ENCODE measurements at places on chromosomes 4 and X.

- no peak for DNase-seq
Observed at GRCh38 chrX:133709501-133709900, 275.9 kb downstream of the GPC3 start.

GRCh38 chrX:113726009-113726408, 857.9 kb upstream of the HTR2C start:
- no peak for DNase-seq

DNA sequence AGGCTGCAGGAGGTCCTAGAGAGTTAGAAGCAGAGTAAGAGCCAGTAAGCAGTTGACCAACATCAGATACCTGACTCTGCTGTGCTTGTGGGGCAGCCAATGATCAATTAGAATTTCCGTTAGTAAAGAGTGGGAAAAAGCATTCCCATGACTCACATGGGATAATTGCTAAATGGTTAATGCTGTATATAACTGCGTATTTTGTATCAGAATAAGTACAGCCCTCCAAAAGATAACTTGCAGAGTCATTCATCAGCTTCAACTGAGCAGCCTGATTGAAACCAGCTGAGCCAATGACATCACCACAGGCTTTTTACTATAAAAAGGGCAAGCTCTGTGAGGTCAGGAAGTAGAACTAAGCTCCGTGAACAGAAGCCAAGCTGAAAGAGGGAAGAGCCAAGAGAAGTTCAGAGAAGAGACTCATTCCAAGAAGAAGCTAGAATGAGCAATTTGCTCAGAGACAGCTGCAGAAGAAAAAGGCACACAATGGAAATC, 67.9 kb downstream of the PPP3CA start:
- peak; percentile 46 for DNase-seq

DNA sequence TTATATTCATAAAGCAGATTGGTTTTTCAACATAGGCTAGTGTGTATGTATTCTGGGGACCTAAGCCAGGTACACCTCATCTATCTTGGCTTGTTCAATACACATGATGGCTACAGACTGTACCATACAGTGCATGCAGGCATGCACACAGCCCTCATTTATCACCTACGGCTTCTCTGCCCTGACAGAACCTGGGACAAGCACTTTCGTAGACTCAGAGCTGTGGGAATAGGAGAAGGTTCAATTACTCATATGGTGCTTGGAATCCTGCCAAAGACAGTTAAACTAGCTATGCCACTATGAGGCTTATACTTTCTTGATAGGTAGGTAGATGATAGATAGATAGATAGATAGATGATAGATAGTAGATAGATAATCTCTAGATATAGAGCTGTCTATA, 457.2 kb downstream of the GALNTL6 start:
- DNase-seq: no peak

DNA sequence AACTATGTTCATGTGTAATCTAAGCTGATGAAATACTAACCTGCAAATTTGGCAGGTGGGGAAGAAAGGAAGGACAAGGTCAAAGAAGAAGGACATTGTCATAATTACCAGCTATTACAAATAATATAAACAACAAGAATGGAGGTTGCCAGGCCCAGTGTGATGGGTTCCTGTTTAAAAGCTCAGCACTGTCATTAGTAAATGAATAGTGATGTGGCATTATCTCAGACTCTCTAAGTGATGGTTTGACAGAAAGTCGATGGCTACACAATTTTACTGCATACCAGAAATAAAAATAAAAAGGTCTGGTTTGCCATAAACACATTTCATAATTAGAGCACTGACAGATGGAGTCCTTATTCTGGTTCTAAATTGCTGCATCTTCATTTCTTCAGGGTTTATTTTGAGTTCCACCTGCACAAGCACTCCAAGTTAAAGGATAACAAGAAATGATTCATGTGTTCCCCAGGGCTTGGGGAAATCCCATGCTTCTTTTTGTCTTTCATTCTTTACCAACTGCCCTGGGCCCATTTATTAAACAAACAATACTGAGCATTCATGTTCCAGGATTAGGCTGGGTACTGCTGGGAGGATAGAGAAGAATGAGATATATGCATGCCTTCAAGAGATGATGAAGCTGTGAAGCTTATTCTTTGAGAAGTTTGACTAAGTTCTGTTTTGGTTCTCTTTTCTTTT, 367.8 kb upstream of the RASGEF1B start:
- no peak for DNase-seq

DNA sequence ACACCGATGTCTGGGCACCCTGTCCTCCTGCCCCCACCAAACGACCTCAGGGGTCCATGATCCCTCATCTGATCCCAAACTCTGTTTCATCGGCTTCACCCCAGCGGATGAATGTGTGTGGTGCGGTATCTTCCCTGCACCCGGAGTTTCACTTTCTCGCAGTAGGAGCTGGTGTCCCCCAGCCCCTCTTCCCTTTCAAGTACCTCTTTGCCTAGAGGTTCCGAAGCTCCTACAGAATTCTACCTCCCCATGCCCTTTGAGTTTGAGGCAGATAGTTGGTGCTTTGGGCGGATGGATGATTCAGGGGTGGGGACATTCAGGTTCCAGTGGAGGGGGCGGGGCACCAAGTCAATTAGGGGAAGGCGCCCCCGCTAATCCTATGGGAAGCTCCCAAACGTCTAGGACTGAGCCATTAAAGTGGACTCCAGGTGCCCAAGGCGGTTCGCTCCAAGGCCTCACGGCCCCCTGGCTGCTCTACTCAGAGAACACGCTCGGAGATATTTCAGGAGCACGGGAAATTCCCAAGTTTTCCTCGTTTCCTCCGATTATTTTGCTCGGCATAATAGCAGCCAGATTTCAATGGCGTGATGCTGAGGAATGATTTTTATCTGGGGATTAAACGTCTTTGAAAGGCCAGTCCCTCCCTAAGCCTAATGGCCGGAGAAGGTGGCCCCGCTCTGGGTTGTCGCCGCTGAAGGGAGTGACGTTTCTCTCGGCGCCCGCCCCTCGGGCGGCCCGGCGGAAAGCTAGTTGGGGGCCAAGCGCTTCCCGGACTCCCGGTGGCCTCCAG, 1.3 kb downstream of the MSX1 start:
- DNase-seq: peak; percentile 11

GRCh38 chr4:73139991-73140390, 70.5 kb upstream of the COX18 start:
- no peak for DNase-seq

- DNase-seq: no peak
Observed at GRCh38 chr4:157591245-157591644, 370.7 kb downstream of the GRIA2 start.

GRCh38 chrX:119174900-119175299, 47.3 kb upstream of the KIAA1210 start:
- DNase-seq: no peak

GRCh38 chr4:74016068-74016467, 17.6 kb upstream of the CXCL5 start:
- DNase-seq: no peak
